ENCODE measurements at places on chromosomes 7 and 10.

GRCh38 chr10:49609006-49609282 lies 1.2 kb upstream of the SLC18A3 start:
- DNase-seq, result no peak

GRCh38 chr7:42283553-42283952 lies 46.5 kb upstream of the GLI3 start:
- no peak for DNase-seq

DNA sequence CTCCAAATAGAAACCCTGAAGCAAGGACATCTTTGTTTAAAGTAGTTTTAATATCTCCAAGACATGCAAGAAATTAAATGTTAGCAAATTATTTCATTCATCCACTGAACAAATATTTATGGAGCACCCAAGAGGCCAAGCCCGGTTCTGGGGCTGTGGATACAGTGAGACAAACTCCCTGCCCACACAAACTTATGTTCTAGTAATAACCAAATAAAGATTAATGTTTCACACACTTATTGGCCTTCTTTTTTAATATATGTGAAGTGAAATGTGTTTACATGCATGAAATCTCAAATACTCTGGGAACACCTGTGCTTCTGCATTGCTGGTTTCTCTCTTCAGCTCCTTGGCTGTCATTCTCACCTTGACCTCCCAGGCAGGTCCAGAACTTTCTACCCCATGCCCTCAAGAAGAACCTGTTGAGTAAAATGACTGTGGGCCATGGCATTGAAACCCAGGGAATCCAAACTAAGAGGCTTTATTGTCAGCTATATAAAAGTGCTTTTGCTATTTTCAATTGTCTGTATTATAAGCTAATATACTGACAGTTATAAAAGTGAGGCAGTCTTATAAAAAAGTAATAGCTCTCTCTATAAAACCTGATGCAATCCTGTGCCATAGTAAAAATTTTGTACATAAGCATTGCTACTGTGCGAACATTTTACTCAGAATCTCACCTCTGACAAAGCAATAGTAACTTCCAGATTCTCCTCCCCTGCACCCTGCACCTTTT lies 43.7 kb downstream of the SVIL start:
- no peak for DNase-seq

GRCh38 chr7:130277763-130278643 lies 11.3 kb downstream of the CPA2 start:
- no peak for DNase-seq

GRCh38 chr7:119556436-119556835 lies 716.5 kb upstream of the KCND2 start:
- DNase-seq, result no peak

DNA sequence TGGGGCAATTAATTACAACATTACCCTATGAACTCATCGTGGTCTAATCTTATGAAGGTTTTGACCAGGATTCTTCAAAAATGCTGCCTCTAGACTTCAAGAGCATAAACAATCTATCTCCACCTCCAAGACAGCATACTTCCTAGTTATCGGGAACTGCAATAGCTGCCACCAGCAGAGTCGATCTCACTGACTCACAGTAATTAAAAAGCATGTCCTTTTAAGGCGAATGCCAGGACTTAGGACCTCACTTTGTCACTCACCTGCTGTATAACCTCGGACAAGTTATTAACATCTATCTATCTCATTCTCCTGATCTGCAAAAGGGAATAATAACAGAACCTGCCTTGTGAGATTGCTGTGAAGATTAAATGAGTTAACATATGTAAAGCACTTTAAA lies 666.0 kb upstream of the COBL start:
- no peak for DNase-seq

DNA sequence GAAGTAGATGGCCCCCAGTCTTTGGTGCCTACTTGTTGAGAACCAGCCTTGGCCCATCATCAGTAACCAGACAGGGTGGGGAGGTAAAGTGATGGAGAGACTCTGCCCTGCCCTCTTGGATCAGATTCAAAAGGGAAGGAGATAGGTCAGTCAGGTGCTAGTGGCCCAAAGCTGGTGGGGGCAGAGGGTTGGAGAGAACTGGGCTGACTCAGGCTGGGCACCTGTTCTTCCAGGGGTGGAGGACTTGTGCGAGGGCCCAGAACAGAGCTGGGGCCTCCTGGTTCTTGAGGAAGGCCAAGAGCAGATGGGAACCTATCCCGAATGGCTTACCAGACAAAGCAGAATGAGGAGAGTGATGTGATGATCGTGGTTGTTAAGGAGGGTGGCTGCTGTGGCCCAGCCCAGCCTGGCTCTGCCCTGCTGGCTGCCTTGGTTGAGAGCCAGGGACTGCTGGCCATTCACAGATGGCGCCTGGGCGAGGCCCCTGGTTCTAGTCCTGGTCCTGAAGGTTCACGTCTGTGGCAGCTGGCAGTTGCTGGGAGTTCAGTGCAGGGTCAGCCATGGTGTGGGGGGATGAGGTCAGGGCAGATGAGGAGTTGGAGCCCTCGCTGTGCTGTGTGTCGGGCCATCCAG lies 36.6 kb downstream of the PALD1 start:
- DNase-seq, result no peak

DNA sequence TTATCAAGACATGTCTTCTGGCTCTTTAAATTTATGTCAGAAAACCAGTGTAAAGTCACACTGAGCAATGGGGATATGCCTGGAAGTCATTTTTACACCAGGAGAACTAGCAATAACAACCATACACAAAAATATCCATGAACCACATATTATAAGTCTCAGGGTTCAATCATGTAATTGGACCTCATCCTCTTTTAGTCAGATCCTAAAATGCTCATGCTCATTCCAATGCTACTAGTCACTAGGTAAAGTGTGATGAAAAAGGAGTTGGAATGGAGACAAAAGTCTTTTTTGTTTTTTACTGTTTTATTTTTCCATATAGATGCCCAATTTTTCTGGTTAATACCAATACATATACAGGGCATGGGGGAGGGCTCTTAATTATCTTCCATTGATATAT lies 306.1 kb downstream of the DGKB start:
- no peak for DNase-seq

DNA sequence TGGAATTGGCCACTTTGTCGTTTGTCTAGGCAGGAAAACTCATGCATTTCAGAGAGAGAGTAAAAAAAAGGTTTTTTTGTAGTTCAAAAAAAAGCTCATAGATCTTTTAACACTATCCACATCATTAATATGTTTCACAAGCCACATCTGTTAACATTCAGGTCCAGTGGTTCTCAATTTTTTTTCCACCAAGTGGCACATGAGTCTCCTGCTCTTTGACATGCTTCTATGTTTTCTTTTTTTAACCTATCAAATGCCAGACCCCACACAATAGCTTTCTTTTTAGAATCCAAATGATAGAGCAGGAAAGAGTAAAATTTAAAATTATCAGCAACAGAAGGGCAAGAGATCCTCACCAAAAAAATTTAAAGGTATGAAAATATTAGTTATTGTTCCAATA lies 20.3 kb downstream of the NOD1 start:
- no peak for DNase-seq

- no peak for DNase-seq
These were observed 34.6 kb downstream of the MALSU1 start for GRCh38 chr7:23333671-23334246.

DNA sequence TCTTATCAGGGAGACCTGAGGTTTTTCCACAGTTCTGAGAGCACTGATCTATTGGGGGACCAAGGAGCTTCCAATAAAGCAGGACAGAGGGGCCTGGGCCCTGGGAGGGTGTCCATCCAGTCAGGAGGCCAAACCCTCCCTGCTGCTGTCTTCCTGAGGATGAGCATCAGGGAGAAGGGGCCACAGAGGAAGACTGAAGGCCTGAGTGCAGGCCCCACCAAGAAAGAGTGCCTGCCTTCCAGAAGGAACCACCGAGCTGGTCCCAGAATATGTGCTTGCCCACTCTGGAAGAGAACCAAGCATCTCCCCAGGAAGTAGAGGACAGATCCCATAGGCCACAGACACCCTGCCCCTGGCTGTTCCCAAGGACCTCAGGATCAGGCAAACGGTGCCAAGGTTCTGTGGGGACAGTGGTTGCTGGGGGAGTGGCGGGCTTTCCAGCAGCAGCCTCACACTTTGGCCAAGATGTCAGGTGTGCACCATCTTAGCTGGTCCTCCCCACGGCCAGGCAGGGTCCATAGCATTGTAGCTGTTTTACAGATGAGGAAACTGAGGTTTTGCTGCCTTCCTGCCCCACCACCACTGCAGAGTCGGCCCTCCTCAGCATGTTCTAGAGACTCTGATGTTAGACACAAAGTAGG lies 199.4 kb downstream of the GRID1 start:
- DNase-seq, result no peak

GRCh38 chr7:23207021-23207420 lies 25.2 kb downstream of the NUP42 start:
- no peak for DNase-seq

GRCh38 chr7:463362-463781 lies 56.3 kb downstream of the PDGFA start:
- DNase-seq, result no peak

DNA sequence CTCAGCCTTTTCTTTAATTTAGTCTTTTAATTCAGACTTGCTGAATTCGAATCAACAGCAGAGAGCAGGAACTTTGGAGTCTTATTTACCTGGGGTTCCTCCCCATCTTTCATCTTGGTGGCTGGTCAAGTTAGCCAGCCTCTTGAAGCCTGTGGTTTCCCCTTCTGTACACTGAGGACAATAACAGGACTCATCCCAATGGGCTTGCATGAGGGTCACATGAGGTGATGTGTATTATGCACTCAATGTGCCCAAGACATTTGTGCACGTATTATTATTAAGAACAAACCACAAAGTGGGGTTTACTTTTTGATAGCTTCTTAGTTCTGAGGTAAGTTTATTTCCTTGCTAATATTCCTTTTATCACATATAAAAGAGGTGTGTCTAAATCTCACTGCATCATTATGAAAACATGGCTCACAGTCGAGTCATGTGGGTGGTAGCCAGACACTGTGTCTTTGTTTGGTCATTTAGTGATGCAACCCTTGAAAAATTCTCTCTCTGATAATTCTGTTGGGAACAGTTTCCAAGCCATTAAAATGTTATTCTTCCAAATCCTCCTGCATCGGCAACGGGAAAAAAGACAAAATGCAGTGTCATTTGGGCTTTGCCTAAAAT lies 86.5 kb upstream of the GRB10 start:
- no peak for DNase-seq

GRCh38 chr7:141228482-141228881 lies 154.6 kb downstream of the TMEM178B start:
- no peak for DNase-seq

GRCh38 chr10:102311025-102311420 lies 65.7 kb downstream of the GBF1 start:
- DNase-seq, result no peak

- no peak for DNase-seq
These were observed 647 bp upstream of the NACAD start for GRCh38 chr7:45089341-45089891.

DNA sequence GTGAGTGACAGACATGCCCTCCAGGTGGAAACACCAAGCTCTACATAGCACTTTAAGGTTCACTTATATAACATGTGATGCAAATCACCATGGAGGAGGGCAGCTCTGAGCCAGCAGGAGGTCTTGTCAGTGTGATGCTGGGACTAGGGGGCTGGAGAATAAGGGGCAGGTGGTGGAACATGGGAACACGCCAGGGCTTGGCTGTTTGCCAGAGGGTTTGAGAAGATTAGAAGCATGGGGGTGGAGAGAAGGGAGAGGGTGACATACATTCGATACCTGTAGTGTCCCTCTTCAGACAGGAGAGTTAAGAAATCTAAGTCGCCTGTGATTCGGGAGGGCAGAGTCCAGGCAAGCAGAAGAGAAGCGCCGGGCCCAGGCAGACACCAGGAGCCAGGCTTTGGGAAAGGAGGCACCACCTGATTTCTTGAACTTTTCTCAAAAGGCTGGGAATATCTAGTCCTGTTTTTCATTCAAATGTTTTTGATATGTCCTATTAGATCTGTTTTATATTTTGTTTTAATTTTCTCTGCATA lies 16.9 kb upstream of the LAMB4 start:
- no peak for DNase-seq

DNA sequence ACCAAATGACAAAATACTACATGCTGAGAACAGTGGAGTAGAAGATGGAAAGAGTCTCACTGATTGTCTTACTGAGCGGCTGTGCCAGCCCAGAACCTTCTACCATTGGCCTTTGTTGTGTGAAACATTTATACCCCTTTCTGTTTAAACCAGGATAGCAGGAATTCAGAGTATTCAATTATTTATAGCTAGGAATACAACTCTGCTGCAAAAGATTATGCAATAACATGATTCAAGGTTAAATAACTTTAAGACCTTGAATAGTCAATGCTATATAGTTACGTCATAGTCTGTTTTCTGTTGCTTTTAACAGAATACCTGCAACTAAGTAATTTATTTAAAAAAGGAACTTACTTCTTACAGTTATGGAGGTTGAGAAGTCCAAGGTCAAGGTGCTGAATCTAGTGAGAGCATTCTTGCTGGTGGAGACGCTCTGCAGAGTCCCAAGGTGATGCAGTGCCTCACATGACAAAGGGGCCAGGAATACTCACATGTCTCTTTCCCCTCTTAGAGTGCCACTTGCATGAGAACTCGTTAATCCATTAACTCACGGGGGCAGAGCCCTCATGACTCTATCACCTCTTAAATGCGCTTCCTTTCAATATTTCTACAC lies 371.8 kb downstream of the MDFIC start:
- no peak for DNase-seq

GRCh38 chr10:71547876-71548846 lies 151.4 kb downstream of the CDH23 start:
- no peak for DNase-seq

GRCh38 chr10:48759113-48759901 lies 74.6 kb downstream of the WDFY4 start:
- no peak for DNase-seq

- DNase-seq, result no peak
These were observed 37.7 kb downstream of the NRF1 start for GRCh38 chr7:129649128-129649690.

DNA sequence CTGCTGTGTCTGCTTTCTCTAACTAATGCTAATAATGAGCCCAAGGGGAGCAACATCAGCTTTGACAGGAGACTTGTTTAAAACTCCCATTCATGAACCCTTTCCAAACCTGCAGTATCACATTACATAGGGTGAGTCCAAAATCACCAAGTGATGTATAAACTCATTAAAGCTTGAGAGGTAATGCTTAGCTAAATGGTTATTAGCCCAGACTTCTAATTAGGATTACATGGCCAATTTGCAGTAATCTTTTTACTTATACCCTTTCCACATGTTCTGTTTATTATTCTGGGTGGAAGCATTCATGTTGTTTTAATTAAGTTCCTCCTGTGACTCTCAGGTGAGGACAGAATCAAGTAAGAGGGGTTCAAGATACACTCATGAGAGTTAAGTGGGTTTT lies 17.5 kb downstream of the ZNF138 start:
- DNase-seq, result no peak

- DNase-seq, result no peak
These were observed 51.8 kb downstream of the MARCHF5 start for GRCh38 chr10:92342796-92343195.

DNA sequence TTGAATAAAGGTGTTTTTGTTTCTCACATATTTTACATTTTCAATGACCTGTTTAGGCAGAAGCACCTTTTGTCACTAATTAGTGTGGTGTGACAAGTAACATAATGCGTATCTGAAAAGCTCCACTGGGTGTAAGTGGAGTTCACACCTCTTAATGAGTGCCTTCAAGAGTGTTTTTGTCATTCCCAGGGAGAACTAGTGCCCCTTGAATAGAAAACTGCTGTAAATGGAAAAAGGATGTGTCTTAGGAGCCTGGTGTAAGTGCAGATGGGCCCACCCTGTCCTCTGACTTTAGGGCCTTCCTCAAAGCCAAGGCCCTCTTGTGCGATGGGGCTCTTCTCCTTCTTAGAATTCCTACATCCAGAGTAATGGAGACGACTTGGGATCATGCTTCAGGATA lies 170.0 kb downstream of the MGMT start:
- DNase-seq, result no peak

All from stimulated activated CD4-positive, alpha-beta T cell treated with anti-CD3 and anti-CD28 coated beads, Interleukin-1b, Interleukin-23, amount 100 ng/mL, for 1 hour (primary cell).